Activated CD8-positive, alpha-beta memory T cell treated with anti-CD3 and anti-CD28 coated beads, Interleukin-2, amount 10 ng/mL, durations not matched to agents 7 days and 5 days (primary cell): ENCODE measurements at places on chromosomes 1 and 21.

DNA sequence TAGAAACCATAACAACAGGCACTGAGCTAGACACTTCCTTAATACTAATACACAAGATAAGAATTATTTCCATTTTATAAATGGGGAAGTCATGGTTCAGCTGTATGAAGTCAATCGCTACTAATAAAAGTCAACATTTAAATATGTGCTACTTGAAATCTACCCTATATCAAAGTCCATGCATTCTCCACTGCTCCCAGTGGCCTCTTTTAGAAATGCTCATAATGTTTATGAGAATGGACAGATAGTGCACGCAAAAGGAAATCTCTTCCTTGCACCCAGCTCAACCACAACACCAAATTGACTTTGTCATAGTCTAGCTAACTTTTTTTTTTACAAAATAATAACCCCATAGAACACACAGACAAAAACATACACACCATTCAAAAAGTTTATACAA, 281.7 kb upstream of the CXADR start:
- DNase-seq, result no peak

GRCh38 chr1:55061000-55061705, 21.8 kb downstream of the PCSK9 start:
- DNase-seq, result no peak

DNA sequence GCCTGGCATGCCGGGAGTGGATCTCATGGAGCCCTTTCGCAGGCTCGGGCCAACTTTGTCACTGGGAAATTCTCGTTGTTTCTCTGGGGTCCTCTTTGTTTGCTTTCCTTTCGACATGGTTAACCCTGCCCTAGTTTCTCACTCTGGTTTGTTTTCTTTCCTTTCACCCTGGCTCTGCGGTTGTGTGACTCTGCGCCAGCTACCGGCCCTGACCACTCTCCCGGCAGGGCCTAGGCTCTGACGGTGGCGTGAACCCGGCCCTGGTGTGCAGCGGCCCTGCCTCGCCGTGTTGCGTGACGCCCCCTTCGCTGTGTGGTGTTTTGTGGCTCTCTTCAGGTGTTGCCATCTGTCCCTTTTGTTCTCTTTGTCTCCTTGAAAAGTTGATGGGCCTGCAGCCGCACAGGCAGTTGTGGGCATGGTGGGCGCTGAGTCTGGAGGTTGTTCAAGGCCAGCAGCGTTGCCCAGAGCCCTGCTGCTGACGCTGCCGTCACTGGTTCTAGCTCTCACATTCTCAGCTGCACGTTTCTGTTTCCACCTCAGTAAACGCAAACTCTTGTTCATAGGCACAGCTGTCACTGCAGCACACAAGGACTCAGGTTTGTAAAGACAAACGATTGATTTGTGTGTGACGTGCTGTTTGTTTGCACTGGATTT, 64.6 kb upstream of the DIP2A start:
- no peak for DNase-seq

- DNase-seq, result no peak
These were observed 3.7 kb upstream of the HP1BP3 start for GRCh38 chr1:20790785-20791184.

GRCh38 chr1:17636612-17637011, 97.1 kb downstream of the ARHGEF10L start:
- DNase-seq, result no peak

DNA sequence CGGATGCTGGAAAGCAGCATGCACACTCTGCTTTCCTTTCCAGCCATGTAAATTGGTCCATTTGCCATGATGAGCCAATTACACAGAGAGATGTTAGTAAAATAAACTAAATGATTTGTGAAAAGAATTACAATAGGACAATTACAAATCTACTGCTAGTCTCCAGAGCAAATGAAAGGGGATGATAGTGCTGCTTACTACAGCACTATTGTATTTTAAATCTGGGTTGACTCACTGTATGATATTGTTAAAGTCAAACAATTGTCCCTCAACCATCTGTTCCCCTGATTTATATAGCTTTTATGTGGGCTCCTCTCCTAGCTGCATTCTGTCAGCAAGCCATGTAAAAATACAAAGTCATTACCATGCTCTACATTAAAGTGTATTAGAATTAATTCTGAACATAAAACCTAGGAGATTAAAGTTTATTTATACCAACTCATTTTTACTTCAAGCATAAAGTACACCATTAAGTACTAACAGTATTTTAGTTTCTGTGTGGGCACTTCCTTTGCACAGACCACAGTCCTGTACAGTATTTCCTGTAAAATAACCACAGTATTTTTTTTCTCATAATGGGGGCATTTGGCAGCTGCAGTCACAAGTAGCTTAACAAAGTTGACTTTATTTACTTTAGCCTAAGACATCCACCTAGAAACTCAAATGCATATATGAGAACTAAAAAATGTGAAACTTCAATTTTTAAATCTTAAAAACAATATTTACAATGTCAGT, 135.8 kb downstream of the VAV3 start:
- DNase-seq, result peak; percentile 49

GRCh38 chr1:65179148-65179547, 31.1 kb downstream of the AK4 start:
- no peak for DNase-seq

DNA sequence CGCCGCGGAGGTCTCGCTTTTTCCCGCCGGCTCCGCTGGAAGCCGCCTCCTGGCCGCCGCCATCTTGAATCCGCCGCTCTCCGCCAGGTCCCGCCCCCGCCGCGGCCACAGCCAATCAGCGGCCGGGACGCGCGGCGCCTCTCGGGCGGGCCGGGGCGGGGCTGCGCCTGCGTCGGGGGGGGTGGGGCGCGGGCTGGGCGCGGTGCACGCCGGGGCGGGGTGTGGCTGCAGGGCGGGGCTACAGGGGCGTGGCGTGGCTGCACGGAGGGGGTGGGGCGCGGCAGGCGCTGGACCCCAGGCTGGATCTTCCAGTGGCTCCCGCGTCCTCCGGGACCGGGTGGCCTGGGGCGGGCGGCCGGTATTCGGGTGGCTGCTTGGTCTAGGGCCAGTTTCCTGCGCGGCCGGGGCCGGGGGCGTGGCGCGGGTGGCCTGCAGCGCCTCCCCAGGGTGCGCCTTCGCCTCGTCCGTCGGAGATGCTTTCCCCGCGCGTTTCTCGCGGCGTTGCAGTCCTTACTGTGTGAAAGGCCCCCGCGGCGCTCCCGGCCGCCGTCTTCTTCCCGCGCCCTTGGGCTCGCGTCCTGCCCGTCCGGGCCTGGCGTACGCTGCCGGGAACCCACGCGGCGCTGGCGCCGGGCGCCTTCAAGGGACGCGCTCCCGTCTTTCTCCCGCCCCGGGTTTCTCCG, 575 bp downstream of the PCNT start:
- peak; percentile 89 for DNase-seq

- no peak for DNase-seq
These were observed 70.1 kb downstream of the PCBP3 start for GRCh38 chr21:45713613-45714012.

DNA sequence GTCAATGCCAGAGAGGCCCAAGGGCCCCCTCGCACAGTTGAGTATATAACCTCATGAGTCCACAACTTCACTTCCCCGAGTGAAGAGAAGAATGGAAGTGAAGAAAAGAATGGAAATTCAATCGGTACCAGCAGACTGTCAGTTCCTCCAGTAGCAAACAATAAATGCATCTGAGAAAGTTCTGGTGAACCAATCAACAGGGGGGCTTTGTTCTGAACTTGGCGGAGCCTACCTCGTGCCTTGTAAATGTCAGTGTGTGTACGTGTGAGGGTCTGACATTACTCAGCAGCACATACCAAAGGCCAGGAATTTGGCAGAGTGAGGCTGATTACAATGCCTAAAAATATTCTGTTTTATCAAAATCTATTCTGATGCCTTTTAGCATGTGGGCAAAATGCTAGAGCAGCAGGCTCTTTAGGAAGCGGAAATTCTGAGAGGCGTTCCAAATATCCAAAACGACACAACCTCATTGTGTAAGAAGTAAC, 238.5 kb downstream of the LTN1 start:
- no peak for DNase-seq

GRCh38 chr1:156852418-156852874, 6.5 kb downstream of the INSRR start:
- no peak for DNase-seq

- peak; percentile 89 for DNase-seq
These were observed 6.3 kb upstream of the INAVA start for GRCh38 chr1:200888349-200888838.

- DNase-seq, result no peak
These were observed 20.3 kb downstream of the DDX20 start for GRCh38 chr1:111775966-111776365.

DNA sequence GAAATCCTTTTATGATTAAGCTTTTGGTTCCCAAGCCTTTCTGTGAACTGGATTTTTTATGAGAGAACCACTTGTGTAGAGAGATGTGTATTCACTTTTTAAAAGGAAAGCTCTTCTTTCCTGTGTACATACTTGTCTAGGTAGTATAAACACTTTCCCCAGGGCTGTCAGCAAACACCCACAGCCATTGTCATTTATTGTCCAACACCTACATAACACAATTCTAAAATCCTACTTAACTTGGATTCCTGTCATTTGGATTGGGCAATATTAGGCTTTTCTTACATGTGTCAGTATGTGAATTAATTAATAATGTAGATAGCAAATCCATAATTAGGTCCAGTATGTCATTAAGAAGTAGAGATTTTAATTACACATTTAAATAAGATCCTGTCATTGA, 12.3 kb downstream of the DDX20 start:
- no peak for DNase-seq

- peak; percentile 57 for DNase-seq
These were observed 21.8 kb downstream of the EXOC8 start for GRCh38 chr1:231315887-231316286.

- no peak for DNase-seq
These were observed 6.8 kb downstream of the TENT5B start for GRCh38 chr1:27005648-27006496.

DNA sequence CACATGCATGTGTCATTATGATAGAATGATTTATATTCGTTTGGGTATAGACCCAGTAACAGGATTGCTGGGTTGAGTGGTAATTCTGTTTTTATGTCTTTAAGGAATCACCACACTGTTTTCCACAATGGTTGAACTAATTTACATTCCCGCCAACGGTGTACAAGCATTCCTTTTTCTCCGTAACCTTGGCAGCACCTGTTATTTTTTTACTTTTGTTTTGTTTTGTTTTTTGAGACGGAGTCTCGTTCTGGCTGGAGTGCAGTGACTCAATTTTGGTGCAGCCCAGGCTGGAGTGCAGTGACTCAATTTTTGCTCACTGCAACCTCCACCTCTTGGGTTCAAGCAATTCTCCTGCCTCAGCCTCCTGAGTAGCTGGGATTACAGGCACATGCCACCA, 8.5 kb upstream of the S100B start:
- DNase-seq, result no peak

DNA sequence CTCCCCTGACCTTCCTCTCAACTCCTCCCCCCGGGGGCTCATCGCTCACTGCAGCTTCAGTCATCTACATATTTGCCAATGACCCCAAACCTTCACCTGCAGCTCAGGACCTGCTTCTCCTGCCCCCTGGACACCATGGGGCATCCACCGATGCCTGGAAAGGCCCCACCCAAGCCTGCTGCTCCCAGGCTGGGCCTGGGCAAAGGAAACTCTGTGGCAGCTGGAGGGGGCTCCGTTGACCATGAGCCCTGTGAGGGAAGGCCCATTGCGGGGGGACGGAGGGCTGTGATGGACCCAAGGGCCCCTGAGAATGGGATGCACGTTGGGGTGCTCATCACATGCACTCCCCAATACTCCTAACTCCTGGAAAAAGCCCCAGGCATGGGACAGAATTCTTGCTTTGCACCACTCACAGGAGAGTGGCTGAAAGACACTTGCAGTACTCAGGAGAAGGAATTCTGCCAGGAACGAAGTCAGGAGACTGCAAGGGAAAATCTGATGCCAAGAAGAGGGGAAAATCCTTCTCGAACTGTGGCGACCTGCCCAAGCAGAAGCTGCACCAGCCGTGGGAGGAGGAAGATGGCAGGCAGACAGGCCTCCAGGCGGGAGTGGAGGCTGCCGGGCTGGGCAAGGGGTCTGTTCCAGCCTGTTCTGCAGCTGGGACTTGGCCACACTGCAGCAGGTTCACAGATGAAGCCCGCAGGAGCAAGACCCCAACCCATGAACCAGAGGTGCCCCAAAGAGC, 18.4 kb downstream of the MATN1 start:
- DNase-seq, result no peak

DNA sequence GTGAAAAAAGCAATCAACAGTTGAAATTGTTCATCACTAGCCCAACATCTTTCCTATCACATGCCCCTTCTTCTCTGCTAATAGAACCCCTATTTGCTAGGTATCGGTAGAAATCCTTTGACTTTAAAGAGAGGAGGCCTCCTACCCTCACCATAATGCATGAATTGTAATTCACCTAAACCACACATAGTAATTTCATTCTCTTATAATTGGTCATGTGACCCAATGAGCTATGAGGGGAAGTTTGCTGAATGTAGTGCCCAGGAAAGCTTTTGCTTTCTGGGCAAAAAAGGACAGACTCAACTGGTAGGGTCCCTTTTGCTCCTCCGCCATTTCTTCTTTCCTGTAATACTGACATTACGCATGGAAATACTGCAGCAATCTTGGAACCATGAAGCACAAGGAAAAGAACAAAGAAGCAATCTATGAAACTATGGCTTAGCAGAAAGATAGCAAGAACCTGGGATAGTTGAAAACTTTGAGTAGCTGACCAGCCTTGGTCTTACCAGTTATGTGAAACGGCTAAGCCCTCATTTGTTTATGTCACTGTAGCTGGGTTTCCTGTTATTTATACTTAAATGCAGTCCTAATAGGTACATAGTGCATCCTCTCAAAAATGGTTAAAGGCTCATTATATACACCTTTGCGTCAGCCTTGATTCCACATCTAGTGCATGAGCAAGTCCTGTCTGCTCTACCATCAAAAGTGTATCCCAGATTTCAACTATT, 10.2 kb upstream of the CHI3L2 start:
- DNase-seq, result no peak

DNA sequence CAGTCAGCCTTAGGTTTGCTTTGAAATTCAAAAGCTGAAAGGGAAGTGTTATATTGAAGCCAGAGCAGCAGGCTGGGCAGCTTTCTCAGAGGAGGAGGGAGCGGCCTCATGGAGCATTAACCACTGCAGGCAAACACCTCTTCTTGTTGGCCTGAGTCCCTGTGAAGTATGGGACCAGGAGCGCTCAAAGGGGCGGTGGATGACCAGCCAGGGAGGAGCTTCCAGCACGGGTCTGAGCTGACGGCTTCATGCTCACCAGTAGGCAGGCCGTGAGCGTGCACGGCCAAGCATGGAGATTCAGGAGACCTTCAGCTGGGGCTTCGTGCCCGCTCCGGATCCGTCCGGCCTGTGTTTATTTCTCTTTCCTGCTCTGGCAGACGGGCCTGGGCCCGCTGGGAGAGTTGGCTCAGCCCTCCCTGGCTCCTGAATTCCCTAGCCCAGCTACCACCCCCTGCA, 245.2 kb downstream of the TRABD2B start:
- no peak for DNase-seq

GRCh38 chr1:75423136-75423535, 187.8 kb downstream of the SLC44A5 start:
- no peak for DNase-seq

- DNase-seq, result no peak
These were observed 147.6 kb downstream of the AJAP1 start for GRCh38 chr1:4802024-4802423.

DNA sequence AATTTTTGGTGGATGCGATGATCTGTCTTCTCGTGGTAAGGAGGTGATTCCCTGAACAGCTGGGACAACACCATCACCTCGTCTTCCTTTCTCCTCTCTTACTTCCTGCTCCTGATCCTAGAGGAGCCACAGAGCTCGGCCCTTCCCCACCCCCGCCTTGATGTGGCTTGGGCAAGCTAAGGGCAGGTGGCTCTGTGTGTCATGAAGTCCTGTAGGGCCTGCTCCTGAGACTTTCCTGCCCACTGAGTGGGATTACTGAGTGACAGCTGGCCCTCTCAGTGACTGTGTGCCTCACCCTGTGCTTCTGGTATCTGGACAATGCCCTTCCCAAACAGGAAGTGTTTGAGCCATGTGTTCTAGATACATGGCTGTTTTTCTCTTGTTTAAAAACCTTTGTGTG, 153.0 kb downstream of the KCNJ6 start:
- DNase-seq, result no peak
